ENCODE measurements at places on chromosomes 6 and 20. TPM values are rescaled to one million over a fixed set of nuclear protein-coding genes. Genes with fewer than 3 reads are reported as not detected.

SIRPD gene
- total RNA-seq = not detected

CEP162 gene
- total RNA-seq = 4.7 TPM

CENPW gene
- total RNA-seq = 15.0 TPM

MPC1 gene
- 16.1 TPM for total RNA-seq

PPP1R14C gene
- total RNA-seq = not detected

BPIFB2 gene
- total RNA-seq = not detected

SERINC3 gene
- total RNA-seq = 88.3 TPM

TCF21 gene
- total RNA-seq = 6.6 TPM

PLAGL2 gene
- total RNA-seq = 3.1 TPM

PRL gene
- not detected for total RNA-seq

SLC22A16 gene
- not detected for total RNA-seq

MCHR2 gene
- not detected for total RNA-seq

SDC4 gene
- 265 TPM for total RNA-seq
